Astrocyte of the cerebellum (primary cell): ENCODE measurements at places on chromosomes 7 and 10.

- DNase-seq, result no peak
These were observed 75.2 kb upstream of the KIF5B start for GRCh38 chr10:32131388-32131787.

GRCh38 chr10:123295644-123296043, 141.4 kb downstream of the BUB3 start:
- DNase-seq, result no peak

- DNase-seq, result no peak
These were observed 11.1 kb downstream of the H2BK1 start for GRCh38 chr7:151198945-151199848.

- DNase-seq, result no peak
These were observed 64.2 kb downstream of the ARMC3 start for GRCh38 chr10:22992075-22992474.

DNA sequence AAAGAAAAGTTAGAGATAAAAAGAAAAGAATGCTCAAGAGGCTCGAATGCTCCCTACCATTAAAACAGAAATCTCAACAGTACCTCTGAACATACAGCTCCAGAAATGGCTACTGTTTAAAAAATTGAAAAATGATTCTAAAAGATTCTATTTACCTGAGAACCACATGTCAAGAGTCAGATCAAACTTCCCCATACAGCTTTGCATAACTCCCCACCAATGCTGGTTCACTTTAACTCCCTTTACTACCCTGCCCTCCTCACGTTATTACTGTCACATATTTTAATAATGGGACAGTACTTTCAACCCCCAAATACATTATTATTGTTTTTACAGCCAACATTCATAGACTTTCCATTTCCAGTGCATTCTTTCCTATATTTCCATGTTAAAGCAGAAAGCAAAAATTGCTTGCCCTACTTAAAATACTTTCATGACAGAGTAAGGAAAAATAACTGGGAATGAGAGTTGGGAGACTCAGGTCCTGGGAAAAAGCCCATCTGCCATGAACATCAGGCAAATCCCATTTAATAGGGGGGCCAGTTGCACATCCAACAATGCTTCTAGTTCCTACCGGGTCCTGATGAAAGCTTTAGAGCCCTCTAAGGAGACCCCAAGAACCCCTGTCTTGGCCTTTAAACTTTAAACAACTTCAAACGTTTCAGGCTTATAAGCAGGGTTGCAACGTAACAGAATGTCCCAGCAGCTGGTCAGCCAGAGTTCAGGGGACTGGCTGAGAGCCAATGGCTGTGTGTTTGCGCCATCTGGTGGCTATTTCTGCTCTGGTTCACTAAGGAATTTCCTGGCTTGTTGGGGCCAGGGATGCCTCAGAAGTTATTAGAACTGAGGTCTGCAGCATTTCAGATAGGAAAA, 247.4 kb downstream of the ELMO1 start:
- peak; percentile 72 for DNase-seq

DNA sequence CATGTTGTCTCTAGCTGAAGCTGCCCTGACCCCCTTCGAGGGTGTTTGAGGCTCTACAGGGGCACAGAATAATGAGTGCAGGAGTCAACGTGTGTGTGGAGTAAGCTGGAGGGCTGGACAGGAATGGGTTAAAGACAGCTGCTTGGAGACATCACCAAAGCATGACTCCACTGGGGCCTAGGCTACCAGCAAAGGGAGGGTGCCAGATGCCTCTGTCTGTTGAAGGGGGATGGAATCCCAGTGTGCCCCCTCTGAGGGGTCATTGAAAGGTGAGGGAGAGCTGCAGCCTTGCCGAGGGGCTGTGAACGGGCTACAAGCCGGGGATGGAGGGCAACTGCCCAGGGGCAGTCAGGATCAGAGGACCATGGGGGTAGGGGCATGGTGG, 51.7 kb upstream of the PODXL start:
- DNase-seq, result no peak
